ENCODE measurements at places on chromosomes 13 and 19.

DNA sequence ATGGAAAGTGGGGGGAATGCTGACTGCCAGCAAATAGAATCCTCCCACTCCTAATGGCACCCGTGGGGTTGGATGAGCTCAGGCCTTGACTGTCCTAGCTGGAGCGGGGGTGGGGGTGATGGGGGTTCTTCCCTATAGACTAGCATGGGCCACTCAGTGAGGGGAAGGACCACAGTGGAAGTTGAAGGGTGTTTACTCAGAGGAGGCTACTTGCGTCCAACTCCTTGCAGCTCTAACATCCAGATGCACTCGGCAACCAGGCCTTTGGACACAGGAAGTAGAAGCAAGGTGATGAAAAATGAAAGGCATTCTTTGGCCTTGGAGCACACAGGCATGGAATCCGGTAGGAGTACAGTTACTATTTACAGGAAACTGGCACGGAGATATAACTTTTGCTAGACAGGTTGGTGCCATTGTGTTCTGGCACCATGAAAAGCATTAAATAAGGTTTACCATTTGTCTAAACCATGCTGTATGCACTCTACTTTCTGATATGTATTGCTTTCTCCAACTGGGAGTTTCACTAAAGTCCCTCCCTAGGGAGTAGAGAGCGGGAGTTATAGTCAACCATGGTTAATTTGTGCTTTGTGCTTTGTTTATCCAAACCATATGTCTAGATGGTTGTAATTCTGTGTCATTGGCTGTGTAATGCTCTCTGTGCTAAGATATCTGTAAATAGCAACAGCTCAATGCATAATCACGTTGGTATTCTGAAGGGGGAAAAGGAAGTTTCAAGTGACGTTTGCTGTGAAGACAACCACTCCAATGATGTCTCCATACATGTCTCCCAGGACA, 125.3 kb downstream of the TSHZ3 start:
- DNase-seq: peak; percentile 64

DNA sequence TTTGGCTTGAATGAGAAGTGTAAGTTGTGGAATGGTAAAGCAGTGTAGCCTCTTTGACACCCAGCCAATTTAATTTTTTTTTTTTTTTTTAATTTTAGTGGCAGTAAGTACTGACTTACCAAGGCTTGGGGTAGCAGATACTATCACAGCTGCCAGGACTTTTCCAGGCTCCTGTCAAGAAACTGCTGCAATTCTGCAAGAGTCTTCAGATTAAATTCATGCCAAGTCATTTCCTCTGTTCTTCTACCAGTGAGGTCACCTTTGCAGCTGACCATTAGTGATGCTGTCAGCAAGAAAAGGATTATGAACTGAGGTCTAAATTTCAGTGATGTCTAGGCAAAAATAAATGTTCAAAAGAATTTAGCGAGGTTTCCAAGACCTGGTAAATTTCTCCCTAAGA, 91.2 kb downstream of the GGACT start:
- DNase-seq: no peak

DNA sequence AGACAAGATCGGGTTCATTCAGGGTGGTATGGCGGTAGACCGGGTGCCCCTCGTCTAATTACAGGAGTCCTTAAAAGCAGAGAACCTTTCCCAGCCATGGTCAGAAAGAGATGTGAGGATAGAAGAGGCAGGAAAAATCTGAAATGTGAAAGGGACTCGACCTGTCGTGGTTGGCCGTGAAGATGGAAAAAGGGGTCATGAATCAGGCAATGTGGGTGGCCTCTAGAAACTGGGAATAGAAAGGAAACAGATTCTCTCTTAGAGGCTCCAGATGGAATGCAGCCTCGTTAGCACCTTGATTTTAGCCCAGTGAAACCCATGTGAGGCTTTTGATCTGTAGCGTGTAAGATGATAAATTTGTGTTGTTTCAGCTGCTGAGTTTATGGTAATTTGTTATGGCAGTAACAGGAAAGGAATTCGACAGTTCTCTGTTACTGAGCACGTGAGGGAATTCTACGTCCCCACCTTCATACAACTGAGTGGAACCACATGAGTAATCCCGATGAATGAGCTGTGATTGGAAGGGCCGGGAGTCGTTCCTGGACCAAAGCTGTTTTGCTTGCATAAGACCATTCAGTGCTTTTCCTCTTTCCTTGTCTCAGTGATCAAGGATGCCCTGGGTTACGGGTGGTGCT, 11.0 kb upstream of the CA11 start:
- peak; percentile 95 for DNase-seq

DNA sequence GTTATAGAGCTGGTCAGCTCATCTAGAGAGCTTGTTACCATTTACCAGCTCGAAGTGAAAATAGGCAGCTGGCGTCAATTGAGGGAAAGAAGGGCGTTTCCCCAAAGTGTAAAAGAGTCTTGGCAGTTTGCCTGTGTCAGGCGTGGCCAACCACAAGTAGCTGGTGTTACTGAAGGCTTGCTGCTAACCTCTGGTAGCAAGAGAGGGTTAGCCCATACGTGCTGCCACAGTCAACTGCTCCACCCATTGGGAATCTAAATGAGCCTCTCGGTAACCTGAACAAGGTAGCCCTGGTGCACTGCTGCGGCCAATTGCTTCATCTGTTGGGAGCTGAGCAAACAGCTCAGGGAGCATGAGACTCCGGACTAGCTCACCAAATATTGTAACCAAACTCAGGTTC, 314.9 kb upstream of the SLITRK5 start:
- DNase-seq: peak; percentile 3

DNA sequence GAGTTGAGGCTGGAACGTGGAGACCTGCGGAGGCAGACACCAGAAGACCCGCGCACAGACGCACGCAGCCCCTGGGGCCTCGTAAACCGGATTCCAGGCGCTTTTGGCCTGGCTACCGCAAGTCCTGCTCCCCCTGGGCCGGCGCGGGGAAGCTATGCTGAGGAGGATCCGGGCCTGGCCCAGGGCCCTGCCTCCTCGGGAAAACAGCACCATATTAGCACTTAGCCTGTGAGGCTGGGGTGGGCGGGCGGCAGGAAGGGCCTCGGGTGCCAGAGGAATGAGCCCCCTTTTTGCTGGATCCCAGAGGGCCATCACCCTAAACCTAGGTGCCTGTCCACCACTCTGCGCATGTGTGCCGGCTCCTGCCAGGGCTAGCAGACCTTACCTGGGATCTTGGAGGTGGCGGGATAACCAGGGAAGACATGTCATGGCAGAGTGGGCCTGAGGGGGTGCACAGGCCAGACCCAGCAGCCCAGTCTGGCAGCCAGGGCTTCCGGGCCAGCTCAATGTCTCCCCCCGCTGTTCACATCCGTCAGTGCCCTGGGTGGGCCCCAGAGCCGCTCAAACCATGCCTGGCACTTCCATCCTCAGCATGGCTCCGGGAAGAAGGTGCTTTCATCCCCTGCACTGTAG, 7.3 kb downstream of the ELOF1 start:
- no peak for DNase-seq

DNA sequence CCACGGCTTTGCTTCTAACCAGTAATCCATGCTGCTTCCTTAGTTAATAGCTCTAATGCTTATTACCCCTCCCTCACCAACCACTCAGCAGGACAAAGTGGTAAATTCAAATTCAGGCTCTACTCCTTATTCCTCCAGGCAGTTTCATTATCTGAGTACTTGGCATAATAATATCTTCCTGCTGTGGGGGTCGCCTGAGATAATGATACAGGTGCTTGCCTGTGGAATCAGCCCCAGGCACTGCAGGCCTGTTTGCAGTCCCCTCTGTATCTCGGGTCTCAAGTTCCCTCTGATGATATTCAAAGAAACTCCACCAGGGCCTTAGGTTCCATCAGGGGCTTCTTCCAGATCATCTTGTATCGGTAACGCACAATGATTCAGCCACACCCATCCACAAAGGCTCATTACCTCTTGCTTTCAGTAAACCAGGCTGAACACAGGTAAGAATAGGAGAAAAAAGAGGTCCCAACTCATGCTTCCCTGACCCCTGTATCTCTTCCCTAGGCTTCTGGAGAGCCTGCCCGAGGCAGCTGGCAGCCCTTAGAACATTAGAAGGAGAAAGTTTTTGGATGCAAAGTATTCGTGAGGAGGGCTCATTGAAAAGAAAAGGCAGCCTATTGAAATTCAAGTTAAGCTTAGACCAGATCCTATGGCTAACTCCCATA, 14.3 kb upstream of the FOXO1 start:
- no peak for DNase-seq

- peak; percentile 85 for DNase-seq
Measured at GRCh38 chr13:106348075-106348840, 187.2 kb downstream of the EFNB2 start.

GRCh38 chr19:29303069-29303718, 90.2 kb upstream of the UQCRFS1 start:
- no peak for DNase-seq

DNA sequence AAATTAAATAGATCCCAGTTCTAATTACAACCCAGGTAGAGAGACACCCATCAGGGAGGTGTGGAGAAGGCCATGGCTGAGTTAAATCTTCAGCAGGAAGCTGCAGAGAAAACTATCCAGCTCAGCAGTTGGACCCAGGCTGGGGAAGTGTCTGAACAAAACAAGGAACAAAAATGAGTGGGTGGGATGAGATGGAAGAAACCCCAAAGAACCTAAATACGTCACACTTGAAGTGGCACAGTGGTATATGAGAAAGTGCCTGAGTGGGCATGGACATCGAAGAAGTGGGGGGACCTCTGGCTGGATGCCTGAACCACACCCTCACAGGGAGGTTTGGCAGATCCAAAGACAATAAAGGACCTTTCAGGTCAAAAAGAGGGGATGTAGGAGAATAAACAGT, 3.5 kb upstream of the EPHX3 start:
- no peak for DNase-seq

DNA sequence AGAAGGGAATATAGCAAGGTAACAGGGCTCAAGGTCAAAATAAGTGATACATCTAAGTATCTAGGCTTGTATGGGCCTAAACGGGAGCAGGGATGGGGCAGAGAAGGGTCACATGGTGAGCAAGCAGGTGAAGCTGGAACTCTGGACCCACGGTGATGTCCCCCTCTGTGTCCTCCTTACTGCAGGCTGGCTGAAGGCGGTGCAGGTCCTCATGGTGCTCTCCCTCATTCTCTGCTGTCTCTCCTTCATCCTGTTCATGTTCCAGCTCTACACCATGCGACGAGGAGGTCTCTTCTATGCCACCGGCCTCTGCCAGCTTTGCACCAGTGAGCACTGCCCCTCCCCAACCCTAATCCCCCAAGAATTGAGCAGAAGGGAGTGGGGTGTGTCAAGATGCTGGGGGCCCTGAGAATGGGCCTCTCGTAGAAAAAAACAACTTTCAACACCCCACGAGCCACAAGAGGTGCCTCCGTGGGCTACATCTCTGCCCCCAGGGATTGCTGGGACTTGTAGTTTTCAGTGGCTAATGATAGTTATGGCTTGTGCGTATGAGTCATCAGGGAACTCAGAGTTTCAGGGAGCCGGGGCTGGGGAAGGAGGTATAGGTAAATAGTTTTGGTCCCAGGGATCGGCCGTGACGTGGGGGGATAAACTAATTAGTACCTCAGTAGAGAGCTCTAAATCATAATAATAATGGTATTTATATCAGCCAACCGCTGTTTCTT, 4.0 kb downstream of the EMP3 start:
- DNase-seq: peak; percentile 73

DNA sequence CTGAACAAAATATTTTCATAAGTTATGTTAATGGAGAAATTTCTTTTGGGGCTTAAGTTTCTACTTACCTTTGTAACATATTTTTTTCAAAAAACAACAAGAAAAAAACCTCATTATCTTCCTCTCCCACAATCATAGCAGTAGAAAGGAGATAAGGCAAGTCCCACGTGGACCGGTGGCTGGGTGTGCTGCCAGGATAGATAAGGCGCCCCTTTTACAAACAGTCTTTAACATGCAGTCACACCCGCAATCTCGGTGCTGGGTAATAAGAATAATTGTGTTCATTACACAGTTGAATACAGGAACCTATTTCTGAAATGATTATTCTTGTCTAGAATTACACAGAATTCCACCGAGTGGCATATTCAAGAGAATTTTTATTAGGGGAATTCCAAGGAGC, 1202.3 kb downstream of the UQCRFS1 start:
- DNase-seq: no peak

DNA sequence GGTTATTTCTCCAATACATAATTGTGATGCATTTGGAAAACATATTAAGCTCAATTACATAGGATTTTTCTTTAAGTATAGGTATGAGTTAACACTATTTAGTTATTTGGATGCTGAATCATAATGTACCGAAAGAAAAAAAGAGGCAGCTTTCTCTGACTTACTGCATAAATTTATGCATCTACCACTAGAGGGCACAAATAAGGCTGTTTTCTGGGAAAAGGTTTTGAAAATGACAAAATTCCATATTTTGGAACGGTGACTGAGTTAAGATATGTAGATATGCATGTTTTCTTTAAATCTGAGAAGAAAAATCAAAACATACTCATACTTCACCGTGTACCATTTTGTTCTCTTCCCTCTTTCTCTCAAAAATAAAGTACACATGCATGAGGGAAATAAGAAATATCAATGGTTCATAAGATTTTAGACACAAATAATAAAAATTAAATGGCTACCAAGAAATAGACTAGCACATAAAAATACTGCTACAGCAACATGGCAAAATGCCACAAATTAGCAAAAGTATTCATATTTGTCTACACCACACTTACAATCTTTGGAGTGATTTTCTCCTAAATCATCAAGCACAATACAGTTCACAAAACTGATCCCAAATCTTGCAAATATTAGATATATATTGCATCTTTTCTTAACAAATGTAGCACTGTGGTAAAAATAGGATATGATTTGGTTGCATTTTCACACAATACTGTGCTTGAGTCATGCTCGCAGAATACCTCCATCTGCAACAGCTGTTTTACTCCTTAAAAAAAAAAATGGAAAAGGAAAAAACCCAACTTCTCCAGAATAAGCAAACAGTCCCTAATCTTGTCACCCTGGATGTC, 260.0 kb downstream of the FGF14 start:
- DNase-seq: peak; percentile 41

- no peak for DNase-seq
Measured at GRCh38 chr13:97002581-97002980, 8.3 kb upstream of the OXGR1 start.

DNA sequence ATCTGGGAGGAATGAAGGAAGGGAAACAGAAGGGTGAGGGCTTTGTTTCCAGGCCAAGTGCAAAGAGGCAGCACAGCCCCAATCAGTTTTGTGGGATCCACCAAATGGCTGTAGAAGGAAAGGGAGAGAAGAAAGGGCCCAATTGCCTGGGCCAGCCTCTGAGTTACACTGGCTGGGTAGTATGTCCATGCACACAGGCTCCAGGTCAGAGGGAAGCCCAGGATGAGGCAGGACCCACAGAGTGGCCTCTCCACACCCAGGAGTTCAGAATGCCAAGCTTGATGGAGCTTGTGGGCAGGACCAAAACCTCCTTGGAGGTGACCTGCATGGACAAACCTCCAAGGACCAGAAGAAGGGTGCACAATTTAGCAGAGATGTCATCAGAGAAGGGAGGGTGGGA, 178.2 kb upstream of the TSHZ3 start:
- DNase-seq: no peak

DNA sequence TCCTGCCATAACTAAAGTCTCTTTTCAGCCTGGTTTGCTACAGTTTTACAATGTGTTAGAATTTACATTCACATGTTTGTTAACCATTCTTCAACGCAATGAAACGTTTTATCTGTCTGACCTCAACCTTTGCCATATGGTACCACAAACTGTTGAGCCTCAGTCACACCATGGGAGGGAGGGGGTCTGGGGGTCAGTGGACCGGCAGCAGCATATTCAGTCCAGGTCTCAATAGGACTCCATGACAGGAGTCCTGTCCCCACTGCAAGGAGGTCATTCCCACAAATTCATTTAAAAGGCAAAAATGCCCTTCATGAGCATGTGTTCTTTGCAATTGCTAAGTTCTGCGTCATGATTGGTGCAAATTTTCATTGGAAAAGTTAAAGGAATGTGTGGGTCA, 66.6 kb upstream of the OLFM4 start:
- DNase-seq: no peak

- DNase-seq: peak; percentile 85
Measured at GRCh38 chr13:24220086-24220703, 59.7 kb downstream of the SPATA13 start.

All from epithelial cell of esophagus (primary cell).